ENCODE measurements at places on chromosomes 12 and 14. TPM values are rescaled to one million over a fixed set of nuclear protein-coding genes. Genes with fewer than 3 reads are reported as not detected.
A peak's percentile ranks its signal among the peaks of the same experiment; 100 is the strongest.

DNA sequence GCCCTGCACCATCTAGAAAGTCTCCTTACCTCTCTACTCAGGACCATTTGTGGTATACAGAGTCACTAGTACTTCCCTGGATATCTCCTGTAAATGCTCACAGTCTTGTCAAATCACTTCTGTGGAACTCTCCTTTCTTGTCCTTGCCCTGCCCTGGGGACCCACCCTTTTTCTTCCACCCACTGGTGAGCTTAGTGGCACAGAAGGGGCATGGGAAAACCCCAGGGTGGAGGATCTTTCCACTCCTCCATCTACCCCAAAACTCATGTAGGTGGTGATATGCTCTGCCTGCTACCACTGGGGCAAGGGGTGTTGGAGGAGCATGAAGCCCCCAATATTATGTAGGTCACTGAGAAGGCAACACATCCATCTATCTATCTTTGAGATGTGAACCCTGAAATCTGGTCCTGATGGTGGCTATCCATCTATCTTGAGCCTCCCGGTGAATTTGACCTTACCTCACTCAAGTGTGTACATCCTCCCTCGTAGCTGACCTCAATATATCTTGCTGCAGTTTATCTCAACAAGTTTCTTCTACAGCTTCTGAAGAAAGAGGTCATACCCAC is 943 bp downstream of the TESPA1 start:
- DNase-seq, result no peak
- H3K4me1 ChIP-seq, result peaks cover 71% of the 10 kb centered on the region
- no peaks in the 10 kb centered on the region for H3K36me3 ChIP-seq
- peak overlapping the region; percentile 92 for H3K27ac ChIP-seq

- no peak overlapping the region for H3K27ac ChIP-seq
- H3K4me1 ChIP-seq, result no peaks in the 10 kb centered on the region
- DNase-seq, result no peak
These were observed 133.0 kb upstream of the PRMT8 start for GRCh38 chr12:3357950-3358525.

DNA sequence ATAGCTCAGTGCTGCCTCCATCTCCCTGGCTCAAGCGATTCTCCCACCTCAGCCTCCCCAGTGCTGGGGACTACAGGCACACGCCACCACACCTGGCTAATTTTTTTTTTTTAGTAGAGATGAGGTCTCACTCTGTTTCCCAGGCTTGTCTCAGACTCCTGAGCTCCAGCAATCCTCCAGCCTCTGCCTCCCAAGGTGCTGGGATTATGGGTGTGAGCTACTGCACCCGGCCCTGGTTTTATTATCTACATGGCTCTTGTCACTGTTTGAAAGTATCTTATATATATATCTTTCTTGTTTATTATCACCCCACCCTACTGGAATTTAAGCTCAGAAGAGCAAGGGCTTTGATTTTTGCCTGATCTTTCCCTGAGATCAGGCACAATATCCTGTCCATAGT is 7.6 kb upstream of the TMED10 start:
- no peak overlapping the region for H3K27ac ChIP-seq
- no peaks in the 10 kb centered on the region for H3K4me1 ChIP-seq
- no peak overlapping the region for H3K4me3 ChIP-seq
- H3K27me3 ChIP-seq, result no peaks in the 10 kb centered on the region
- DNase-seq, result no peak

- peaks cover 56% of the 10 kb centered on the region for H3K27me3 ChIP-seq
- no peaks in the 10 kb centered on the region for H3K36me3 ChIP-seq
- H3K4me1 ChIP-seq, result peaks cover 22% of the 10 kb centered on the region
- H3K27ac ChIP-seq, result no peak overlapping the region
- DNase-seq, result no peak
These were observed 927 bp downstream of the PTHLH start for GRCh38 chr12:27971606-27972005.

GRCh38 chr12:6957151-6957701 is 6.1 kb downstream of the PTPN6 start:
- H3K27ac ChIP-seq, result peak overlapping the region; percentile 96
- H3K36me3 ChIP-seq, result peaks cover 42% of the 10 kb centered on the region
- peak; percentile 59 for DNase-seq
- H3K27me3 ChIP-seq, result no peaks in the 10 kb centered on the region
- H3K4me3 ChIP-seq, result peak overlapping the region; percentile 12

GRCh38 chr14:99497894-99498293 is 16.7 kb downstream of the CCNK start:
- H3K27ac ChIP-seq, result no peak overlapping the region
- no peak overlapping the region for H3K4me3 ChIP-seq
- DNase-seq, result no peak
- H3K4me1 ChIP-seq, result no peaks in the 10 kb centered on the region
- H3K36me3 ChIP-seq, result peaks cover 87% of the 10 kb centered on the region

DNA sequence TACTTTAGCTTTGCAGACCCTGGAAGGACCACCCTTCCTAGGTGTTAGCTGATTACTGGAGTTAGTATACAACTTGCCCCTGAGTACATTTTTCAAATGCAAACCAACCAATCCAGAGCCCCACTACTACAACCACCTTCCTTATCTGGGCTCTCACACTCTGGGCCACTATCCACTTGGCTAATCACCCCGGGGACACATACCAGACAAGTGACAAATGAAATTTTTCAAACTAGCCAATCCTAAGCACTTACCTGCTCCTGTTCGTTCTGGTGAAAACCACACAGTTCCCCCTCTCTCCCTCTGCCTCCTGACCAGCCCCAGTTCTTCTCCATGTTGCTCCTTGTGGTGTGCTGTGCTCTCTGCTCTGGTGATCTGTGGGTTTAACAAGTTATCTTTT is 140.4 kb downstream of the CNTN1 start:
- H3K36me3 ChIP-seq, result no peaks in the 10 kb centered on the region
- no peak for DNase-seq
- H3K27me3 ChIP-seq, result no peaks in the 10 kb centered on the region
- H3K4me1 ChIP-seq, result no peaks in the 10 kb centered on the region
- no peak overlapping the region for H3K4me3 ChIP-seq
- H3K27ac ChIP-seq, result no peak overlapping the region

- H3K27me3 ChIP-seq, result no peaks in the 10 kb centered on the region
- H3K4me3 ChIP-seq, result no peak overlapping the region
- H3K36me3 ChIP-seq, result no peaks in the 10 kb centered on the region
These were observed 88.3 kb downstream of the IRF2BPL start for GRCh38 chr14:76940021-76940760.

Gene RIN3
- 66.9 TPM for total RNA-seq

Gene TESPA1
- total RNA-seq, result 287 TPM

Gene GPRC5D
- not detected for total RNA-seq

GRCh38 chr12:30806989-30807694 is 52.4 kb upstream of the CAPRIN2 start:
- no peak overlapping the region for H3K27ac ChIP-seq
- no peaks in the 10 kb centered on the region for H3K27me3 ChIP-seq
- H3K36me3 ChIP-seq, result no peaks in the 10 kb centered on the region
- H3K4me3 ChIP-seq, result no peak overlapping the region

DNA sequence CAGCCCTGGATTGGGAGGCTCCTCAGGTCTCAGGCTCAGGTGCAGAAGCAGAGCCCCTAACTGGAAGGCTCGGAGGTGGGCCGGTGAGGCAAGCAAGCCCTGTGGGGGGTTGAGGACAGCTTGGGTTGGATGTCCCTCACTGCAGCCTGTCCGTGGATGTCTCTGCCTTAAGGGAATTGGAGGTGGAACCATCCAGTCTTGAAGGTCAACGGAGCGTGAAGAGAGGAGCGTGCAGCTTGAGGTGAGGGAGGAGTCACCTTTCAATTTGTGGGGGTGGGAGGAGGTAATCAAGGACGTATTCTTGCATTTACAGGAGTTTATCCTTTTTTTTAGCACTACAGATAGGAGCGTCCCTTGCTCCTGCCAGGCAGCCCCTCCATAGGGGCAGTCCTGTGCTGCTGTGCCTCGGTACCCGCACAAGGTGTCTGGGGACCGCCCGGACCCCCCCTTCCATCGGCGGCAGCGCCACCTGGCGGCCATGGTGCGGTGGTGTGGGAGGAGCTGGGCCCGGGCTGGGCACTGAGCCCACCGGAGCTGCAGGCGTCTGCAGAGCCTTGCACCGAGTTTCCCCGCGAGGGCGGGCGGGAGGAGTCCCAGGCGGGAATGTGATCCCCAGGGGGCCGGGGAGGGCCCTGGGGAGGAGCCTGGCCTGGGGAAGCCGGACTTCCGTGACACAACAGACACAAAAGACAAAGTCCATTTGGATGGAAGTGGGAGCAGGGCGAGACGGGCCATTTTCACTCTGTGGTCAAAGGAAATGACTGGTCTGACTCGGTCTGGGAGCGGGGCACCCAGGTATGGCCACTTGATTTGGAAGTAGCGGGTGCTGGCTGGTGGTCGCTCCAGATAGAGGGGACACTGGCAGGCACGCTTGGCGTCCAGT is 864 bp downstream of the DNAJC22 start:
- H3K4me1 ChIP-seq, result peaks cover 44% of the 10 kb centered on the region
- DNase-seq, result peak; percentile 74

Gene C12orf42
- 12.8 TPM for total RNA-seq

GRCh38 chr12:39807043-39807442 is 187.4 kb upstream of the ABCD2 start:
- H3K27me3 ChIP-seq, result no peaks in the 10 kb centered on the region
- H3K27ac ChIP-seq, result no peak overlapping the region
- H3K4me3 ChIP-seq, result no peak overlapping the region
- no peaks in the 10 kb centered on the region for H3K36me3 ChIP-seq

Gene TSPAN11
- total RNA-seq, result not detected

- no peak overlapping the region for H3K27ac ChIP-seq
- no peak for DNase-seq
- H3K4me3 ChIP-seq, result no peak overlapping the region
- H3K27me3 ChIP-seq, result no peaks in the 10 kb centered on the region
- no peaks in the 10 kb centered on the region for H3K4me1 ChIP-seq
- H3K36me3 ChIP-seq, result peaks cover 67% of the 10 kb centered on the region
These were observed 9.2 kb downstream of the STAT2 start for GRCh38 chr12:56350662-56351061.

DNA sequence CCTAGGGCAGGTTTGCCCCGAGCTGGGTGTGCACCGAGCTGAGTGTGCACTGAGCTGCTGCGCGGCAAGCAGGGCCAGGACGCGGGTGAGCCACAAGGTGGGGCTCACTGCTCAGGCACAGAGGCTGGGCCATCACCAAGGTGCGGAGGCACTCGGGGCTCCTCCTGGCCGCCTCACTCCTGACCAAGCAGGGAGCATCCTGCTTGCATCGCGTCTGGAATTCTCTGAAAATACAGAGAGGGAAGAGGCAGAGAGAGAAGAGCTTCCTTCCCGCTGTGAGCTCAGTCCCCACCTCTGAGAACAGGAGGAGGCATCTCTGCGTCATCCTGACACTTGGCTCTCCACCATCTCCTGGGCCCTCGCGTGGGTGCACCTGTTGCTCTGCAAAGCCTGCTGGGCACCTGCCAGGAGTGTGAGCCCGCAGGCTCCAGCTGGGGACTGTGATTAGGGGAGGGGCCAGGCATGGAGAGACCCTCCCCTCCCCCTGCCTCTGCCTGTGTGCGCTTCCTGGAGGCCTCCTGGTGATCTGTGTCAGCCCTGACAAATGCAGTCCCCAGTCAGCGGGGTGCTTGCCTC is 116.3 kb downstream of the GLT1D1 start:
- no peak overlapping the region for H3K27ac ChIP-seq
- H3K4me1 ChIP-seq, result no peaks in the 10 kb centered on the region
- no peak for DNase-seq
- no peak overlapping the region for H3K4me3 ChIP-seq
- no peaks in the 10 kb centered on the region for H3K27me3 ChIP-seq

DNA sequence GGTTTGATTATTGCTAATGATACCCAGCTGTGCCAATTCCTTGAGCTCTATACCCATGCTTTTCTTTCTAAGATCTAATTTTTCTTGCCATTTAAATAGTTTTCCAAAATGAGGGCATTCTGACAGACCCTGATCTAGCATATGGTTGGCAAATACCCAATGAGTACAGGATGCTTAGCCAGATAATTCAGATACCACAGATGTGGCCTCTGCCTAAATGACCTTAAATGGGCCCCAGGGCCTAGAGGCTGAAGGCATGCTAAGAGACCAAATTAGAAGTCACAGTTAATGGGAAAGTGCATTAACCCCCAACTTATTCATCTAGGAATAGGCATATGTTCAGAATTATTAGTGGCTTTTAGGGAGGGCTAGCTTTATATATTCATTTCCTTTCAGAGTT is 122.3 kb upstream of the CNOT2 start:
- H3K36me3 ChIP-seq, result no peaks in the 10 kb centered on the region
- no peaks in the 10 kb centered on the region for H3K27me3 ChIP-seq
- H3K27ac ChIP-seq, result no peak overlapping the region

Gene EIF2S3B
- total RNA-seq, result 1.4 TPM

DNA sequence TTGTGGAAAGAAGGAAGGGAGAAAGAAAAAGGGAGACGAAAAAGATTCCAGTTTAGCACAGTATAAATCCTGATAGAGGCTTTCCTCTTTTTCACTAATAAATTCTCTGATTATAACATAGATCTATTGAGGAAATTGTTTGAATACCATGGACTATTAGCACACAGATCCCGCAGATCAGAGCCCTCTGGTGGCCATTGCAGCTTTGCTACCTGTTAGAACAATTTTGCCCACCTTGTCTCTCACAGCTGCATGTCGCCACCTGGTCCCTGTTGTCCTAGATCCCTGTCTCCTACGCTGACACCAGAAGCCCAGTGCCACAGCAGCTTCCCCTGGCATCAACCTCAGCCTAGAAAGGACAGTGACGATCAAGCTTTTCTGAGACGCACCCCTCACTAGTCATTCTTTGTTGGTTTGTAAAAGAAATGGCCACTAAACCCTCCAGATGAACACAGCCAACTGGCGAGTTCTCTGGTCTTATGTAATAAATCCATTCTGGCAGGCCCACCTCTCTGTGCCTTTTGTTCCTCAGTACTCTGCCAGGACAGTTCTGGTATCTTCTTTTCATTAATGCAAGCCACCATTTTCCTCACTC is 9.9 kb downstream of the GPHB5 start:
- H3K4me3 ChIP-seq, result no peak overlapping the region
- H3K4me1 ChIP-seq, result no peaks in the 10 kb centered on the region
- DNase-seq, result no peak
- H3K27me3 ChIP-seq, result no peaks in the 10 kb centered on the region
- no peaks in the 10 kb centered on the region for H3K36me3 ChIP-seq

Gene FAIM2
- 0.08 TPM for total RNA-seq

Gene ITGA5
- 158 TPM for total RNA-seq

Gene RNASE4
- total RNA-seq, result 2.1 TPM

Gene SMOC1
- total RNA-seq, result not detected

GRCh38 chr12:92942905-92943304 is 13.8 kb upstream of the EEA1 start:
- H3K27ac ChIP-seq, result no peak overlapping the region
- no peak for DNase-seq
- no peaks in the 10 kb centered on the region for H3K4me1 ChIP-seq
- no peak overlapping the region for H3K4me3 ChIP-seq
- H3K36me3 ChIP-seq, result no peaks in the 10 kb centered on the region

DNA sequence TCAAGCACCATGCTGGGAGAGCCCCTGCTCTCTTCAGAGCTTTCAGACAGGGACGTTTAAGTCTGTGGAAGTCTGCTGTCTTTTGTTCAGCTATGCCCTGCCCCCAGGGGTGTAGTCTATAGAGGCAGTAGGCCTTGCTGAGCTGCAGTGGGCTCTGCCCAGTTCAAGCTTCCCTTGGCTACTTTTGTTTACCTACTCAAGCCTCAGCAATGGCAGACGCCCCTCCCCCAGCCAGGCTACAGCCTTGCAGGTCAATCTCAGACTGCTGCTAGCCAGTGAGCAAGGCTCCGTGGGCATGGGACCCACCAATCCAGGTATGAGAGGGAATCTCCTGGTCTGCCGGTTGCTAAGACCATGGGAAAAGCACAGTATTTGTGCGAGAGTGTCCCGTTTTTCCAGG is 37.4 kb upstream of the C12orf71 start:
- H3K36me3 ChIP-seq, result no peaks in the 10 kb centered on the region
- H3K27me3 ChIP-seq, result no peaks in the 10 kb centered on the region
- no peak overlapping the region for H3K4me3 ChIP-seq
